Glutamatergic neuron (in vitro differentiated cells): ENCODE measurements at places on chromosomes 2 and 18.

GRCh38 chr18:32261003-32261402 is 71.2 kb downstream of the MEP1B start:
- no peak for DNase-seq

DNA sequence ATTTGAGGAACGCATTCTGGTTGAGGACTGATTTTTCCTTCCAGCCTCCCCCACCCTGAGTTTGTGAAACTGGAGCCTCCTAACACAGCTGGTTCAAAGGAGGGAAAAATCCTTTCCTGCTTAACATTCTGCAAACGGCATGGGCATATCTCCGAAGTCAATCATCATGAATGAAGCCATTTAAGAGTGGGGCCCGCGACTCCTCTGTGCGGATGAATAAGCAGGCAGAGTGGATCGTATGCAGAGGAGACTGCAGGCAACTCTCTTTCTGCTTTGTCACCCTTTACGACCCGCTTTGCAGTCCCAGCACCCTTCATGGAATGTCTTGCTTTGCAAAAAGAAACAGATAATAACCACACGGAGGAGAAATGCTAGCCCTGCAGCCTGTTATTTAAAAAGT is 305.2 kb downstream of the CLIP4 start:
- DNase-seq, result no peak

DNA sequence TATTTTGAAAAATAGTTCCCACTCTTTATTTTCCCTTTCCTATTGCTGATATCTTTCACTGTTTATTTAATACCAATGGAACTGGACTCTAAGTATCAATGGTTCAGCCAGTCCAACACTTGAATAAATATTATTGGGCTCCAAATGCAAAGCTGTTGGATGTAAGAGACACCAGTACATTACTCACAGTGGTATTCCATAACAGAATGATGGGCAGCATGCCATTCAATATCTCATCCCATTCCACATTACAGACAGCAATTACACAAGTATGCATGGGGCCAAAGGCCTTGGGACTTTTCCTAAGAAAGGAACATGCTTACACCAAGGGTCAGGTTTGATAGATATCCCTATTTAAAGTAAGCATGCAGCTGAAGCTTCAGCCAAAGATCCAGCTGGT is 231.9 kb downstream of the RND3 start:
- DNase-seq, result no peak

DNA sequence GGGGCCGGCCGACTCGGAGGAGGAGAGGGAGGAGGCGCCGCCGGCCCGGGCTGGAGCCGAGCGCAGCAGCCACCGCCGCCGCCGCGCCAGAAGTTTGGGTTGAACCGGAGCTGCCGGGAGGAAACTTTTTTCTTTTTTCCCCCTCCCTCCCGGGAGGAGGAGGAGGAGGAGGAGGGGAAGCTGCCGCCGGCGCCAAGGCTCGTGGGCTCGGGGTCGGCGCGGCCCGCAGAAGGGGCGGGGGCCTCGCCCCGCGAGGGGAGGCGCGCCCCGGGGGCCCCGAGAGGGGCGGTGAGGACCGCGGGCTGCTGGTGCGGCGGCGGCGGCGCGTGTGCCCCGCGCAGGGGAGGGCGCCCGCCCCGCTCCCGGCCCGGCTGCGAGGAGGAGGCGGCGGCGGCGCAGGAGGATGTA is 316 bp downstream of the CRIM1 start:
- no peak for DNase-seq

DNA sequence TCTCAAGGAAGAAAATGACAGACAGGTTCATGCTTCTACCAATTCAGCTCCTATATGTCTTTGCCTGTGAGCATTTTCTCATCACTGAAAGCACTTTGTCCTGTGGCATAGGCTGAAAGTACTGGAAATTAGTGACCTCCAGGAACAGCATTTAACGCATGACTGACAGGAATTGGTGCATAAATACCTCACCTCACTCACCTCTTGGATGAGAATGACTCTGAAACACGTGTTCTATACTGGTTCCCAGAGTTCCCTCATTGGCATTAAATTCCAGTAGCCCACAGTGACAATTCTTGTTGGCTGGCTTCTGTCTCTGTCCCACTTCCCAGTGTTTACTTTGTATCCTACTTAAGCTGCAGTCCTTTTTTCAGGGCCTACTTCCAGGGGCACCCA is 83.4 kb upstream of the MAPRE2 start:
- DNase-seq, result no peak

GRCh38 chr2:220562375-220563140 is 935.1 kb downstream of the SLC4A3 start:
- no peak for DNase-seq

DNA sequence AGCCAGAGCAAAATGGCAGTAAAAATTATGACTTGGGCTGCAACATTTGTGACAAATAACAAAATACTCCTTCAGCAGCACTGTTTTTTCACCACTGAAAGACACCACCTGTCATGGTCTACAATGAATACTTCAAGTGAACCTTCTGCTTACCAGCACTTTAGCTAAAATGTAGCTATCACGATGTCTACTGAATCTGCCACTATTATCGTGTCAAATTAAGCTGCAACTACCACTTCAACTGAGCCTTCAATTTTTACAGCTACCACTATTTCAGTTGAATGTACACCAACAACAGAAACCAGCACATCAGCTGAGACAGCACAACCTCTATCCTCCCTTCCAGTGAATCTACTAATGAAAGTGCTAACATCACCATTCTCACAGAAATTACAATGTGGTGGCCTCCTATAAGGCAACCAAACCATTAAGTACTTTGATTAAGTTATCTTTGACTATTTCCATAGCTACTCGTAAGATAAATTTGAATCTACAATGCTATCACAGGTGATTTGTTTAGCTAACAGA is 10.8 kb upstream of the DYNAP start:
- DNase-seq, result no peak

- DNase-seq, result no peak
These were observed 74.0 kb downstream of the PMS1 start for GRCh38 chr2:189858291-189858690.

- DNase-seq, result no peak
These were observed 455.4 kb upstream of the HNMT start for GRCh38 chr2:137508739-137509384.

- no peak for DNase-seq
These were observed 1395.5 kb upstream of the PIK3C3 start for GRCh38 chr18:40559556-40559955.

GRCh38 chr2:25444608-25445270 is 103.0 kb upstream of the DNMT3A start:
- no peak for DNase-seq

- no peak for DNase-seq
These were observed 115.7 kb downstream of the MYCN start for GRCh38 chr2:16055848-16056580.

DNA sequence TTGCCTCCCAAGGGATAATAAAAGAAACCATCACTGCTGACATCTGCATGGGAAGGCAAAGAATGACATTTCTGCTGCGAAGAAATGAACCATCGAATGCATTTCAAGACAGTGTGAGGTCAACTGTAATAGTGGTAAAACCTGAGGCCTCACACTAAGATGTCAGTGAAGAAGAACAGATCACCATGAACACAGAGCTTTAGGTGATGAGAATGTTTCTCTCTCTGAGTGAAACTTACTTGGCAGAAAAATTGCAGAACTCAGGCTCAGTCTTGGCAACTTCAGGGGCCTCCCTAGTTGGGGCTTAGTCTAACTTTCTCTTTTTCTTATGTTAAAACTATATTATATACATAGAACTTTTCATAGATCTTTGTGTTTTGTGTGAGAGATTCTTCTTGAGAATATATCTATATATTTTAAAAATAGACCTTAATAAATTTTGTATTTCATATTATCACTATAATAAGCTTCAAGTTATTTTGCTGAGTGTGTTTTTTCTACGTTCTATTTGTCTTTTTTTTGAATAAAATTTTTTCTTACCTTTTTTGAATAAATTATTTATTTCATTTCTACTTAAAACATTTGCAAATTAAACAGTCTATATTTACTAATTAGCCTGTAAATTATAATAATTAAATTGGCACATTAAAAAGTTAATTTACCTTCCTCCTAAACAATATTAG is 427.5 kb upstream of the TRIB2 start:
- no peak for DNase-seq

- no peak for DNase-seq
These were observed 138.4 kb downstream of the MBP start for GRCh38 chr18:76994086-76994654.

DNA sequence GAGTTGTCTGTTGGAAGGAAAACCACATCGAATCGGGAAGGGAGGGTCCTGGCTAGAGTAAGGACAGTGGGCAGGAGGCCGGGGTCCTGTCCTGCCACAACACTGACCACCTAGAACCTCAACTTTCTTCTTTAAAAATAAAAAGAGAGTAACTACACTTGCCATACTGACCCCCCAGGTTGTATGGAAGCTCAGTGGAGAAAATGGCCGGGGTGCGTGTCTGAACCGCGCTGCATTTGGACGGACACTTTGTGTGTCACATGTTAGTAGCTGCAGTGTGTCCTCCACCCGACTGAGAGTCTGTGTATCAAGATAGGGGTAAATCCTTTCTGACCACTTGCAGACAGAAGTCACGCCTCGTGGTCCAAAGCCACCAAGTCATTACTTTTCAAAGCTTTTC is 87.0 kb downstream of the GBX2 start:
- DNase-seq, result no peak

- DNase-seq, result no peak
These were observed 497.4 kb upstream of the MEIS1 start for GRCh38 chr2:65937379-65938160.

DNA sequence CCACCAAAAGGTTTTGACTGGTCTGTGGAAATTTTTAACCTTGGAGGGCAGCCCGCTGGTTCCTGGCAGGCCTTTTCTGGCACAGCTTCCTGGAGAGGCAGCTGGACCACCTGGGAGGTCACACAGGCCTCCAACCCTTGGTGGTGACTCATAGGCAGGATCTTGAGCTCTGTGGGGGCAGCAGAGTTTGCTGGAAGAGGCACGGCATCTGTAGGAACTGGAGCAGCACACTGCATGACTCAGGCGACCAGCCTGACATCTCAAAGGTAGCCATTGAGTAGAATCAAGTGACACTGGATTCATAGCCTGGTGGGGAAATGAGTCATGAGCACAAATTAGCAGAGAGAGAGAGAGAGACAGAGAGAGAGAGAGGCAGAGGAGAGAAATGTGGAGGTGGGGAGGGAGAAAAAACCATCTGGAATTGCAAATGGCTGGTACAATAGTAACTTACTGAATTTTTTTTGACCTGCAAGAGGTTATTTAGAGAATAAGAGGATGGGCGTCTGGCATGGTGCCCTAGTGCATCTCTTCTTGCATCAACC is 57.4 kb downstream of the TRPM8 start:
- DNase-seq, result no peak

DNA sequence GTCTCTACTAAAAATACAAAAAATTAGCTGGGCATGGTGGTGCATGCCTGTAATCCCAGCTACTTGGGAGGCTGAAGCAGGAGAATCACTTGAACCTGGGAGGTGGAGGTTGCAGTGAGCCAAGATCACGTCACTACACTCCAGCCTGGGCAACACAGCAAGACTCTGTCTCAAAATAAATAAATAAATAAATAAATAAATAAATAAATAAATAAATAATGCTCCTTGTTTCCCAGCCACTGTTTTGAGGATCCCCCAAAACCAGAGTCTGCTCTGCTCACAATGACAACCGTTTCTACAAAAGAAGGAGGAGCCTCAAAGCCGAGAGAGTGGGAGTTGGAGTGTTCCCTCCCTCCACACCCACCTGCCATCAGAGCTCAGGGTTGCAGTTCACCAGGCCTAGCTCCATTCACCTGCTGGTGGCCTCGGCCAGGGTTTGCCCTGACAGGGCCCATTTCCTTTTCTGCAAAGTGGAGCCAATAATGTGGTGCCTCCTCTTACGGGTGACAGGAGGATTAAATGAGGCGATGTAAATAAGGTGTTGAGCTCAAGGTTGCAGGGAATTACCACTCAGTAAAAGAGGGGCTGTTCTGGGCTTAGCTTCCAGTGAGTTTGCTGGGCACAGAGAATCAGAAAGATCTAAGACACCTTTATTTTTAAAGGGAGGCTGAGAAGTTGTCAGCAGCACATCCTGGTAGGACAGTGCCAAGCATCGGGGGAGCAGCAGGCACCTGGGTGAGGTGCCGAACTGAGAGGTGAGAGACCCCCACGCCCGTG is 25.5 kb downstream of the CRACDL start:
- no peak for DNase-seq

GRCh38 chr18:63182310-63182772 is 137.2 kb downstream of the BCL2 start:
- DNase-seq, result no peak

GRCh38 chr2:62884514-62884913 is 166.1 kb upstream of the OTX1 start:
- DNase-seq, result no peak

- DNase-seq, result no peak
These were observed 60.7 kb downstream of the USP34 start for GRCh38 chr2:61410185-61410584.

DNA sequence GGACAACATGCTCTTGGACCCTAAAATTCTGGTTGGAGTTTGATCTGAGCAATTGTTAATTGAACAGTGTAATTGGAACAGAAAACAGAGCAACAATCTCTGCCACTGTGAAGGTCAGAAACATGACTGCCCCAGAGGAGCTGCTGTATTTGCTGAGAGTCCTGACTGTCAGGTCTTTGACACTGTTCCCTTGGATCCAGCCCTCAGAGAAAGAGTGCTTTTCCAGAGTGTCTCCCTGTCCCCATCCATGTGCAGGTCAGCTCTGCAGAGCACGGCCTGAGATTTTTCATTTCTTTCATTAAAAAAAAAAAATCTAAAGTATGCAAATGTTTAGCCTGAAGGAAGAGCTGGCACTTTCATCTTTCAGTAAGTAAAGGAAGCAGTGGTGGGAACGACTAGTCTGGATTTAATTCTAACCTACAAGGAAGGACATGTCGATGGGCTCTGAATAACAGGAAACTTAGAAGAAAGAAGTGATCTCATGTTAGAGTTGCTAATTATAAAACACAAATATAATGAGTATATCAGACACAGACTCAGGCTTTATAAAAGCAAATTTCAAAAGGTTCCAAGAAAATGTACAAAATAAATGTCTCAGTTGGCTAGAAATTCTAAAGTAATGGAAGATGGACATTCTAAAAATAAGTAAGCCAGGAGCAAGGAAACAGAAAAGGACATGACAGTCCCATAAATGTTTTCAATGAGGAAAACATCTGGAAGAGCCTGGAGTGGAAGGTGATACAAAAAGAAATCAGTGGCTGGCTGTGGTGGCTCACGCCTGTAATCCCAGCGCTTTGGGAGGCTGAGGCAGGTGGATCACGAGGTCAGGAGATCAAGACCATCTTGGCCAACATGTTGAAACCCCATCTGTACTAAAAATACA is 876.5 kb downstream of the EPHA4 start:
- no peak for DNase-seq

DNA sequence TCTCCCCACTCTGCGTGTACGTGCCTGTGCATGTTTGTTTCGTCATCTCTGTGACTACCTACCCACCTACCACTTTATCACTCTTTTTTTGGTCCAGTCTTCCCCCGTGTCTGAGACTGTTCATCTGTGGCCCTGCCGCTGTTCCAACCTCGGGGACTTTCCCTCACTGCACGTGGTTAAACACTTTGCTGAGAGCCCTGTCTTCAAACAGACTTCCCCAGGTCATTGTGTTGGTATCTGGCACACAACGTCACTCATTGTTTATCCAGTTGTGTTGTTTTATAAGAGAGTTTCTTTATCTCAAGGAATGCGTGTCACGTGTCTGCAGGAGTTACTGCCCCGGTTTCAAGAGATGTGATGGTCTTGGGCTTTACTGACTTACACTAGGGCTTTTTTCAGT is 262.0 kb upstream of the RASGRP3 start:
- no peak for DNase-seq

- no peak for DNase-seq
These were observed 13.7 kb downstream of the CFAP65 start for GRCh38 chr2:219027511-219028055.

GRCh38 chr18:49362431-49362830 is 98.0 kb downstream of the DYM start:
- DNase-seq, result no peak

- peak; percentile 82 for DNase-seq
These were observed 96.0 kb upstream of the OTOS start for GRCh38 chr2:240236217-240237111.
